ENCODE measurements at places on chromosomes 12 and 14. TPM values are rescaled to one million over a fixed set of nuclear protein-coding genes. Genes with fewer than 3 reads are reported as not detected.

RNASE13 gene
- total RNA-seq, result not detected

LRRIQ1 gene
- 0.08 TPM for total RNA-seq

SIX1 gene
- total RNA-seq, result 45.5 TPM

- no peak for DNase-seq
Observed at GRCh38 chr12:117007577-117007976, 91.6 kb downstream of the TESC start.

DNA sequence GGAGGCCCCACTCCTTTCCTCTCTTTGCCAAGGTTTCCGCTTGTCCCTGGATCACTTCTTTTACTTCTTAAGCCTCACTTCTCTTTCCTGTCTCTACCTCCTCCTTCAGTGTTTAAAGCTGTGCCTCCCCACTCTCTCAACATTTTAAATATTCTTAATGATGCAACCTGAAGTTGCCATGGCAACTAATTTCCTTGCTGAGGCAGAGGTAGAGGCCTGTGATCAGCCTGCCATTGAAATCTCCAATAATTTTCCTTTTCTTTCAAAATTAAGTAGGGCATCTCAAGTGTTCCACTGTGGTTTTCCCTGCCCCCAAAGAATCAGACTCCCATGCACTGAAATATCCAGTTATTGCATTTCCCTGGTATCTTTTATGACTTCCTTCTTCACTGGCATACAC, 108.6 kb upstream of the VRK1 start:
- DNase-seq, result no peak

DNA sequence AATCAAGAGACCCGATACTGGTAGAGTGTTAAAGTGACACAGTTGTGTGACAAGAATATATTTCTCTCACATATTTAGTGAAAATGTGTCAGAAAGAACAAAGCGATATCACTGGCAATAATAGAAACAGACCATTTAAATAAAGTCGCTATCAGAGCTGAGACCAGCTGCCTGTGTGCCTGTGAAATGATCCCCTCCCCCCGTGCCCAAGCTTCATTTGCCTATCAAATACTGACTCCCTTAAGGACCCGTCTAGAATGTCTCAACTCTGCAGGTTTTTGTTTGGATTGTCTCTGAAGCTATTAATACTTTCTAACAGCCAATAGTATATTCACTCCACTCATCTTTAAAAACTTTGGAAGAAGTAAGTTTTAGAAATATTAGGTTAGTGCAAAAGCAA, 98.9 kb downstream of the EGLN3 start:
- no peak for DNase-seq

CLEC1B gene
- not detected for total RNA-seq

Measured in psoas muscle (tissue), 8 donors.